ENCODE measurements at places on chromosomes 4 and X.

DNA sequence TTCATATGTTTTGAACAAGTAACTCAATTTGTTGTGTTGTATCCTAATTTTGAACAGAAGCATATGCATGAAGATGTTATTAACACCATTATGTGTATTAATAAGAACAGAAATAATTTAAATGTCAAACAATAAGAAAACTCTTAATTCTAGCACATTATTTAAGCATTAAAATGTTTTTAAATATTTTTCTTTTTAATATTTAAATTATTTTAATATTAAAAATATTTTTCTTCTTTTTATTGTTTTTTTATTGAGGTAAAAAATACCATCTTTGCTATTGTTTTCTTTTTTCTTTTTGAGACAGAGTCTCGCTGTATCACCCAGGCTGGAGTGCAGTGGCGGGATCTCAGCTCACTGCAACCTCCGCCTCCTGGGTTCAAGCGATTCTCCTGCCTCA lies 441.0 kb upstream of the GALNT7 start:
- no peak for DNase-seq

DNA sequence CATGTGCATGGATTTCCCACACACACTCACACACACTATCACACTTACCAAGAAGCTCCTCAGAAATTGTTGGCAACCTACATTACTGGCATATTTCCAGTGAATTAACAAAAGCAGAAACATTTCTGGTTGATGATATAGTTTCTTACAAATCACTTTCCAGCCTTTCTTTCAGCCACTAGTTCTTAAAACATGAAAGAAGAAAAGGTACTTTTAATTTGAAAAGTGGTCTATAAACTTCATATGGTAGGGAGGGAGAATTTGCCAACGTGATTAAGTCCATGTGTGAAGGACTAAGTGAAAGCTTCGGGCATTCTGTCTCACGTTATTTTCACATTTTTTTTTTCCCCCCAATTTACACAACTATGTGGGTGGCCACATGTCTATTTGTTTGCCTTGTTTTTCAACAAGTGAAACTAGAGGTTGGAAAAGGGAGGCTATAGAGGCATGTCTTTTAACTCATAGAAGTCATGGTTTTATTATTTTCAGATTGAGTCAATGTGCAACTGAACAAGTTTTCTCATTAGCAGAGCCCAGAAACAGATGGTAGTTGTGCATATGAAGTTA lies 832.1 kb upstream of the INTU start:
- DNase-seq, result no peak

GRCh38 chr4:163542275-163542674 lies 47.8 kb downstream of the TMA16 start:
- no peak for DNase-seq

DNA sequence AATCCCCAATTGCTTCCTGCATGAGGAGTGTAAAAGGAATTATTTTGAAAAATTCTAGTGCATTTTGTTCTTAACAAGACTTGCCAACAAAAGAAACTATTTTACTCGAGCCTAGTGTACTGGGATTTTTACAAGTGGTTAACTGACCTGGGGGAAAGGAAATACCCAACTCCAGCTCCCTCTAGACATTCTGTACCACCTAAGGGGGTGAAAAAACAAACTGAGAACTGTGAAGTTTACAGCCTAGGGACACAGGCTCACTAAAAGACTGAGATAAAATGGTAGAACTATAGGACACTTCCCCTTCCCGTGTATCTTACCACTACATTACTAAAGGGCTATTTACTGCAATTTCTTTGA lies 2.6 kb upstream of the ADH5 start:
- DNase-seq, result no peak

GRCh38 chr4:182893047-182893446 lies 24.1 kb downstream of the DCTD start:
- no peak for DNase-seq

GRCh38 chrX:29281078-29281742 lies 694.0 kb downstream of the IL1RAPL1 start:
- DNase-seq, result no peak

GRCh38 chr4:155809835-155810234 lies 51.0 kb downstream of the GUCY1B1 start:
- DNase-seq, result peak; percentile 39

- DNase-seq, result no peak
Observed at GRCh38 chr4:153000076-153000420, 63.9 kb downstream of the FHDC1 start.

DNA sequence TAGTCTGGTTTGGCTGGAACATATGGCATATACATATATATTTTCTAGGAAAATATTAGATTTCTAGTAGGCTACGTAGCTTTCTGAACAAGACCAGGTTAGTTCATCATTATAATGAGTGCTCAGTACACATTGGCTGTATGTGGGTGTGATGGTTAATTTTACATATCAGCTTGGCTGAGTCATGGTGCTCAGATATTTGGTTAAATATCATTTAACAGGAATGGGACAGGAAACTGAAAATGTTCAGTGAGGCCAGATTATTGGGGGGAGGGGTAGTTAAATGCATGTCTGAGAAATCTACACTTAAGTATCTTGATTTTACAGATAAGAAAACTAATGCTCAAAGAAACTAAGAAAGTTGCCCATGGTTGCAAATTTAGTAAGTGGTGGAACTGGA lies 160.1 kb downstream of the RBMX2 start:
- no peak for DNase-seq

DNA sequence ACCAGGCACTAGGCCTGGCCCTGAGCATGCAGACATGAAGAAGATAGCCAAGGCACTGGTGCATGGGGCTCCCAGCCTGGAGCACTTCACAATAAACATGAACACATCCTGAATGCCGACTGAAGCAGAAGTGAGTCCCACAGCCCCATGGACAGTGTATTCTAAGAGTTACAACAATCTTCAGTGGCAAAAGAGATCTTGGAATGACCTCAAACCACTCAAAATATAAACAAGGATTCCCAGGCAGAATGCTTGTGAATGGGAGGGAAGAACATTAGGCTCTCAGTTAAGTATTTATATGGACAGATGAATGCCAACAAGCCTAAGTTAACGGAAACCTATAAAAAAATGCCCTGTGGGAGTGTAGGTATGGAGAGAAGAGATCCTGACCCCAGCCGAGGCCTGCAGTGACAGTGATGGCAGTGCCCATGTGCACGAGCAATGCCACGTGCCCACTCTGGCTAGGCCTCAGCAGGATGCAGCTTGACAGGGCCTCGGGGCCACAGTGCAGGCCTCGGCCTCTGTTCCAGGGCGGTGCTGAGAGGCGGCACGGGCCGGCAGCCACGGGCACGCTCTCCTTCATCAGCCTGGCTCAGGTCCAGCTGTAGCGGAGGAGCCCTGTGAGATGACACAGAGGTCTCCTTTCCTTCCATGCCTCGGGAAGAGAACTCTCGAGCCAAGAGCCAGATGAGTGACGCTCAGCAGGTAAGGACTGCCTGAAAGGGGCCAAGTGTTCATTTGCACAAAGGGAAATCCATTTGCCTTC lies 49.2 kb downstream of the IRF2 start:
- DNase-seq, result no peak

GRCh38 chrX:113790987-113791386 lies 792.9 kb upstream of the HTR2C start:
- no peak for DNase-seq

DNA sequence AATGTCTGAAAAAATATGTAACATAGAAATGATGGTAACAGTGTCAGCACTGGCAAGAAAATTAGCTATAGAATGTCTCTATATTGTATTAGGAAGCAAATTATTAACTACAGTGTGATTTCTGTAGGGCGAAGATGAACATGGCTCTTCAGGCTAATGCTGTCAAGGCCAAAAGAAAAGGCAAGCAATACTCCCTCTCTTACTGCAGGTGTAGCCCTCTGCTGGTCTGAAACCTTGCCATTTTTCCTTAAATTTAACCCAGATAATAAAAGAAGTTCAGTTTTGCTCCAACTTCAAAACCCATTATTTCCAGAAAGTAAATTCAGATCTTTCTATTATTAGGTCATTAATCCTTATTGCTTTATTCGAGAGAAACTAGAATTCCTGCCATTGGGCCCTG lies 215.9 kb downstream of the LRBA start:
- DNase-seq, result no peak

DNA sequence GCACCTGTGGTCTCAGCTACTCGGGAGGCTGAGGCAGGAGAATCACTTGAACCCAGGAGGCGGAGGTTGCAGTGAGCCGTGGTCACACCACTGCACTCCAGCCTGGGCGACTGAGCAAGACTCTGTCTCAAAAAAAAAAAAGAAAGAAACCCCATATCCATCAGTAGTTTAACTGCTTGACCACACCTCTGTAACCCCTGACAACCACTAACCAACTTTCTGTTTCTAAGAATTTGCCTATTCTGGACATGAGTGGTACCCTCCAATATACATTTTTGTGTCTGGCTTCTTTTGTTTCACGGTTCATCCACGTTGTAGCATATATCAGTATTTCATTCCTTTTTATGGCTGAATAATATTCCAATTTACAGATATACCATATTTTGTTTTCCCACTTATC lies 9.1 kb downstream of the PPAT start:
- DNase-seq, result no peak

- DNase-seq, result no peak
Observed at GRCh38 chr4:99043346-99043745, 45.2 kb downstream of the ADH5 start.

DNA sequence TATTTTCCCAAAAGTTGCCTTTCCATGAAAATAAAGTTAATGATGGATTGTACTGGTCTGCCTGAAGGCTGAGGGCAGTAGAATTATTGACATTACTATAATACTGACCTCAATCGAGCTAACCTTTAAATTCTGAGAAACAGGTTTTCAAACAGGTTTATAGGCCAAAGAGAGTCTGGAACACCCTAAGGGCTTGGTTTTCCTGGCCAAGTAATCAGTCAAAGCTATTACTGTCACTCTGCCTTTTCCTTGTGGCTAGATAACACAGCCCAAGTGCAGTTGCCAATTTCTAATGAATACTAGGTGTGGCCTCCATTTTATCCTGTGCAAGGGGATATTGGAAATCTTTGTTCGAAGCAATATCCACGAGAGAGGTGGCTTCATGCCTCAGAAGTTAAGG lies 75.2 kb downstream of the INTS12 start:
- DNase-seq, result no peak

GRCh38 chr4:145058256-145058655 lies 39.7 kb downstream of the ANAPC10 start:
- no peak for DNase-seq

DNA sequence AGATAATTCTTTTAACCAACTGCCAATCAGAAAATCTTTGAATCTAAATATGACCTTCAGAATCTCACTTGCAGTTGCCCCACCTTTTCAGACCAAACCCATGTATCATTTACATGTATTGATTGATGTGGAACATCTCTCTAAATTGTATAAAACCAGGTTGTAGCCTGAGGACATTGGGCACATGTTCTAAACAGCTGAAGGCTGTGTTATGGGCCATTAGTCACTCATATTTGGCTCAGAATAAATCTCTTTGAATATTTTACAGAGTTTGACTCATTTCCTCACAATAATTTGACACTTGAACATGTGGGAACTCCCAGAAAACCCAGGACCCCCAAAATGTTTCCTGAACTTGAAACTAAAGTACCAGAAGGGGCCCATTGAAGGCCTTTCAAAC lies 58.7 kb downstream of the UGT2B10 start:
- DNase-seq, result no peak

DNA sequence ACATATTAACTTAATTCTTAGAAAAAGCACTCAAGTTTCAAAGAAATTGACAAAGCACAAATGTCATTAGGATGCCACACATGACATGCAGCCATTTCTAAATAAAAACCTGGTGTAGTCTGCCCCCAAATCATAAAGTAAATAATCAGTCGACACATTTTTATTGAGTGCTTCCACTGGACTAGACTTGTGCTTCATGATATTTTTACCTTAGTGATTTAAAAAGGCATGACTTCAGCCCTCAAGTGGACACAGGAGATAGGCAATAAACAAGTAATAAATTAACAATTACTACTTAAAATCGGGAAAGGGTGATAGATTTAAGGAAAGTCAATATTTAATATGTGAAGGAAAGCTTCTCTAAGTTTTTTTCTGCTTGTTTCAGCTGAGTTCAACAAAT lies 7.6 kb downstream of the TRAM1L1 start:
- no peak for DNase-seq

GRCh38 chr4:183772361-183772760 lies 113.3 kb downstream of the TRAPPC11 start:
- no peak for DNase-seq

GRCh38 chr4:94558392-94558904 lies 106.7 kb downstream of the PDLIM5 start:
- DNase-seq, result no peak

DNA sequence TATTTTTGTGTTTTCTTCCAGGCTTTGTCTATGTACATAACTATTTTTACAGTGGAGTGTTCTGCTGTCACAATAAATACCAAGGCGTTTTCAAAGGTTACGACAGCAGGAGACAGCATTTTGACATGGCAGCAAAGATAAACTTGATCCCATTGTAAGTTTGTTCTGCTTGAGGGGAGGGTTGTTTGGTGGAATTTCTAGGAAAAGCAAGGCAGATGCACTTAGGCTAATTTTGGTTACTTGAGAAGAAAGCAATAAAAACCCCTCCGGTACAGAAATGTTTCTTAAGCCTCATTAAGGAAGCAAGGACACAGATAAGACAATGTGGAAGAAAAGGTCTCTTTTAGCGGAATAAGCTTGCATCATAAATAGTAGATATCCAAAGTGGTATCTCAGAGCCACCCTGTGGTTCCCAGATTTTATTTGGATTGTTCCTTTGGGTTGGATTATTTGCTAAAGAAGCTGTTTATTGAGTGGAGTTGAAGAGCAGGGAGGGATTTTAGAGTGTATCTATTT lies 54.3 kb downstream of the CLCN5 start:
- no peak for DNase-seq

- DNase-seq, result no peak
Observed at GRCh38 chr4:56250776-56251175, 136.5 kb downstream of the AASDH start.

DNA sequence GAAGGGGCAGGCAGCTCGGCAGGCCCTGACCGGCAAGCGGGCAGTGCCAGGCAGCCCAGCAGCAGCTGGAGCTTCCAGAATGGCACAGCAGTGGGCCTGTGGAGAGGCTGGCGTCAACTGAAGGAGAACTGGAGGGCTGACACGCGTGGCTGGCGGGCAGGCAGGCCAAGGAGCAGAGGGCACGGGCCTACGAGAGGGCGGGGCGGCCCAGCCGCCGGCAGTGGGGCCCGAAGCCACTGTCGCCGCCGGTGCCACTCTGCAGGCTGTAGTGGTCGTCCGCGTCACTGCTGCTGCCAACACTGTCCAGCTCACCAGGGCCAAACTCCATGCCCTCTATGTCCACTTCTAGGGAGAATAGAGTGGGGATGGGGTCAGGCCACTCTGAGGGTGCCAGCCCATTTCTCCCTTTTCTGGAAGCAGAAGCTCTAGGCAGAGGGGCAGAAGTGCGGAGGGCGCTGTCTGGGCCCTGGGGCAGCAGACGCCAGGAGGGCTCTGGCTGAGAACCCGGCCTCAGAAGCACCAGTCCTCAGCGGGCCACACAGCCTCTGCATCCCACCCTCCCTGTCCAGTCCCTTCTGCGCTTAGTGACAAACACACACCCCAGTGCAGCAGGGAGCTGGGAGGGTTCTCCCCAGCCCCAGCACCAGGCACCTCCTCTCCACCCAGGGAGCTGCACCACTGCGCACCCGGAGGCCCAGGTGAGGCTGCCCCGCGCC lies 8.6 kb upstream of the HAUS3 start:
- DNase-seq, result no peak

- DNase-seq, result no peak
Observed at GRCh38 chrX:10847333-10847732, 226.9 kb upstream of the MID1 start.
